ENCODE measurements at places on chromosomes 5 and 9.

GRCh38 chr9:83707518-83707767, 315 bp downstream of the UBQLN1 start:
- DNase-seq: peak; percentile 75

- DNase-seq: no peak
Measured at GRCh38 chr9:12094046-12094445, 599.1 kb upstream of the TYRP1 start.

DNA sequence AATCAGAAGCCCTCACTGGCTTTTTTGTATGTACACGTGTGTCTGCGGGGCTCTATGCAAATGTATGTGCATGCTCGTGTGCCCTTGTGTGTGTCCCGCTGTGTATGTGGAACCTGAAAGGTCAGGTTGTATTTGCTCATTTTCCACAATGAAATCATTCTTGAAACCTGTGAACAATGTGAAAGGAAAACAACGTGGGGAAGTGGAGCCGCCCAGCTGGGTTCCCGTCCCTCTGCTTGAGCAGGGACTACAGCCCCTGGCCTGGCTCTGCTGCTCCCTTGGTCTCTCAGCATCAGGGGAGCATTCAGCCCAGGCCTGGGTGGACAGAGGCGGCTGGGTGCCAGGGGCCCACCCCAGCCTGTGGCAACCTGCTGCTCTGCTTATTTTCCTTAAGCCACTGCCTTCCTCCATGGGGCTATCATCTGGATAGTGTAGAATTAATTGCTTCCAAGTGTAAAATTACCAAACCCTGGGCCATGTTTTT, 3.0 kb downstream of the ECSCR start:
- peak; percentile 84 for DNase-seq

DNA sequence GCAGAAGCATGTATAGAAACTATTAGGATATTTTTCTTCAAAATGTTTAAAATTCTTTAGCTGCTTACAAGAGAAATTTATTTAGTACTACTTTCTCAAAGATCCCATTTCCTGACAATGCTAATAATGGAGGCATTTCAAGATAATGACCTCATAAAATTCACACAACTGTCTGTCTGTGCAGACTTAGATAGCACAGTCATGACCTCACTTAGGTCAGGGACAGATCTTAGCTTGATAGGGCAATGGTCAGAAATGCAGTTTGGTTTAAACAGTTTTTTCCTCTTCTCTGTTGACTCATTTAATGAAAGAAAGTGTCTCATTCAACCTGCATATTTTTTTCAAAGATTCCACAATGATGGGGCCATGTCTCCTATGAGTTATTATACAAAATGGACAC, 128.4 kb downstream of the GRIA1 start:
- DNase-seq: no peak

DNA sequence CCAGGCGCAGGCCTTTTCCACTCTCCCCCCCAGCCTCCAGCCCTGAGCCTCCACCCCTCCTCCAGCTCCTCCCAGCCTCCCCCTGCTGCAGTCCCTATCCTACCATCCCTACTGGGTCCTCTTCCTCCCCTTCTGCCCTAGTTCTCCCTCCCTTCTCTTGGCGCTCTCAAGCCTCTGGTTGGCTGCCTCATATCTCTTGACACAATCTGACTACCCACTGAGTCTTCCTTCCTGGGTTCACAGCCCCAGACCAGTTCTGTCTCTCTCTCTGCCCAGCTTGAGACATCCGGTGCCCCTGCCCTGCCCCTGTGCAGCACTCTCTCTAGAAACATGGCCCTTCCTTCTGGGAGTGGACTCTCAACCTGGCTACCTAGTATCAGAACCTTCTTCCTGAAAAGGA, 76.2 kb downstream of the TSPAN17 start:
- no peak for DNase-seq

GRCh38 chr5:112219000-112219399, 200.1 kb downstream of the EPB41L4A start:
- DNase-seq: no peak

GRCh38 chr9:116861321-116861720, 174.2 kb downstream of the TRIM32 start:
- DNase-seq: no peak

DNA sequence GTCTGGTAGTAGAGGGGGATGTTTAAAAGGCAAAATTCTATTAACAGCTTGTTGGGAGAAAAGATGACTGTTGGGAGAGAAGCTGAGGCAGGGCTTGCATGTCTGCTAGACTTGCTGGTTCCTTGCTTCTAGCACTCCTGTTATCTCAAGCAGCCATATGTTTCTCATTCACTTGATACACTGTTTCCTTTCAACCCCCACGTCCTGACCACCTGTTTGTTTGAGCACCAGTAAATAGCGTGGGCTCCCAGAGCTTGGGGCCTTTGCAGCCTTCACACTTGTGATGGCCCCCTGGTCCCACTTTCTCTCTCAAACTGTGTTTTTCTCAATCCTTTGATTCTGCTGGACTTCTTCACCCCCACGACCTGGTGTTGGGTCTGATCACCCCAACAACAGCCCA, 111.7 kb upstream of the TMEM161B start:
- no peak for DNase-seq

- DNase-seq: peak; percentile 73
Measured at GRCh38 chr5:172005708-172006320, 624 bp downstream of the FBXW11 start.

DNA sequence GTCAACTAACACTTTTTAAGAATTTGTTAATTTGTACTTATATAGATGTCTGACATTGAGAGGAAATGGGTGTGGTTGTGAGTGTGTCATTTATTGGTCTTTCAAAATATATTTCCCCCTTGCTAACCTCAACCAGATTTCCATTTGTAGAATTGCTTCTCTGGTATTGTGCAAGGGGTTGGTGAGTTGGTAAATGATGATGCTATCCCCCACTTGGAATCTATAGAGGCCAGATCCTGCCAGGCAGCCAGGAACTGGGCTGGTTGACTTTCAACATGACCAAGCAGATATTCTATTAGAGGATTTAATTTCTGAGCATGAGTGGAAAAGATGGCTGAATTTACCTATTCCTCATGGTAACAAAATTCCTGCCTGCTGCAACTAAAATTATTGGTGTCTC, 306.6 kb upstream of the KIF2A start:
- DNase-seq: no peak

- DNase-seq: no peak
Measured at GRCh38 chr5:142425286-142426065, 100.7 kb upstream of the SPRY4 start.

DNA sequence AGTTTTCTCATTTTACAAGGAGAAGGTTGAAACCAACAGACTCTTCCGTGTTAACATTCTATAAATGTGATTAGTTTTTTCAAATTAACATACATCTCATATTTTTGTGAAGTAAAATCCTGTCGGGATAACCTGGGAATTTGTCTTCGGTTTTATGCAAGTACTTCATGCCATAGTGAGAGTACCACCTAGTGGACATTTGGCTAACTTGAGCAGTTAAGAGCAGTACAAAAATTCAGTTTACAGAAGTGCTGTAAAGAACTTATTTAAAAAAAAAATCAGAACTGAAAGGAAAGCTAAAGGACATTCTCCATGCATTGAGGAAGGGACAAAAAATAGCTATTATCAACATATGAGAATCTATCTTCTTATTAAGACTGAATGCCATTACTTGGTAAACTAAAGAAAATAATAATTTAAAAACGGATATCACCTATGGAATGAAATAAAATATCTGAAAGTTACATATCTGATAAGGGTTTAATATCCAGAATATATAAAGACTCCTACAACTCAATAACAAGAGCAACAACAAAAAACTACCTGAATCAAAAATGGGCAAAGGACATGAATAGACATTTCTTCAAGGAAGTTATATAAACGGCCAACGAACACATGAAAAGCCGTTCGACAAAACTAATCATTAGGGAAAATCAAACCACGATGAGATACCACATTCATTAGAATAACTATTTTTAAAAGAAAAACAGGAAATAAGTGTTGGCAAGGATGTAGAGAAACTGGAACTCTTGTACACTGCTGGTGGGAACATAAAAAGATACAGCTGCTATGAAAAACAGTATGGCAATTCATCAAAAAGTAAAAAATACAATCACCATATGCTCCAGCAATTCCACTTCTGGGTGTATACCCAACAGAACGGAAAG, 117.0 kb upstream of the GNA14 start:
- DNase-seq: no peak

- DNase-seq: no peak
Measured at GRCh38 chr5:94217216-94217615, 401.2 kb downstream of the KIAA0825 start.

GRCh38 chr9:108709997-108710396, 145.8 kb downstream of the ACTL7B start:
- no peak for DNase-seq

DNA sequence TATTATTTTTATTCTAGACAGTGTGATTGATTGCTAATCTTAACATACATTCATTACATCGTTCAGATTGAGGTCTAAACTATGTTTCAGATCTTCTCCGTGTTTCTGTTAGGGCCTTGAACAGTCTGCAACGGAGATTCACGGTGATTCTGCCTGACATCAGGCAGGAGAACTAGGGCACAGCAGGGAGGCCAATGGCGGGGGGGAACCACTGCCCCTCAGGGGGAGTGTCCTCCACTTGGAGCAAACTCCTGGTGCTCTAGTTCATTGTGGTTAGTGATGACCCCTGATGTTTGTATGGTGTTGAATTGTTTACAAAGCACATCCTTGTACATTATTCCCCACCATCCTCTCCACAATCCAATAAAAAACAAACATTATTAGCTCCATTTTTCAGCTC, 173.5 kb downstream of the ZNF608 start:
- DNase-seq: no peak

GRCh38 chr9:125784286-125785049, 37.3 kb downstream of the PBX3 start:
- no peak for DNase-seq

- no peak for DNase-seq
Measured at GRCh38 chr5:1593903-1594356, 70.2 kb upstream of the LPCAT1 start.

DNA sequence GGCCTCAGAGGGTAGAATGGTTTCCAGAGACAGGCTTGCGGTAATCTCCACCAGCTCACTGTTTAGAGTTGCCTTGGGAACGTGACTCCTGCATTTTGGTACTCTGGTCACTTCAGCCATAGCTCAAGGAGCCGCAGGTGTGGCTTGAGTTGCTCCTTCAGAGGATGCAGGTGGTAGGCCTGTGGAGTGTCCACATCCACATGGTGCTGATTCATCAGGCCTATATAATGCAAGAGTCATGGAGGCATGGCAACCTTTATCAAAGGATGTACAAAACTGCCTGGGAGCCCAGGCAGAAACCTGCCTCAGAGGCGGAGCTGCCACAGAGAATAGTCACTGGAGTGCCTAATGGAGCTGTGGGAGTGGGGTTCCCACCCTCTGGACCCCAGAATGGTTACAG, 114.2 kb downstream of the ANXA1 start:
- DNase-seq: no peak

DNA sequence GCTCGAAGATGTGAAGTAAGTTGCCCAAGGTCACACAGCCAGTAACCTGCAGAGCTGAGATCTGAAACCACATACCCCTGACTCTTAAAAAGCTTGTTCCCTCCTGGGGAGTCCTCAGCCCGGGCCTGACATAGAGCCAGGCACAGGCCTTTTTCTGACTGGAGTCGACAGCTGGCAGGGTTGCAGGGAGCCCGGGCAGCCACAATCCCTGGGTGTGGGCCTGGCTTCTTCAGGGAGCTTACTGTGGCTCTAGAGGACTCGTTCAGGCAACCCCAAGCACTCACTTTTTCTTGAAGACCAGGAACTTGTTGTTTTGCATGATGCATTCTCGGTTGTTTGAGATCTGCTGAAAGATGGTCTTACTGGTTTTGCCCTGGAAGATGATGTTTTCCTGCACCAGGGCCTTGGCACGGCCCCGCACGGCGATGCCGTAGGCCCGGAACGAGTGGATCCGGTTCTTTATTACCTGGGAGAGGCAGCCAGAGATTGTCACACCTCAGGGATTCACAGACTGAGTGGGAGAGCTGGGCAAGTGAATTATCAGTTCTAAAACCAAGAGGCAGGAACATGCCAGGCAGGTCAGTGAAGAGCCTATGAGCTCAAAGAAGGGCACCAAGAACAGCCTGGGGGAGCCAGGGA, 30.0 kb downstream of the POLR1E start:
- DNase-seq: no peak

- DNase-seq: peak; percentile 35
Measured at GRCh38 chr5:94969174-94969573, 315.7 kb downstream of the MCTP1 start.

GRCh38 chr9:79233542-79233941, 338.2 kb upstream of the TLE4 start:
- DNase-seq: no peak

- DNase-seq: no peak
Measured at GRCh38 chr5:87138091-87138805, 129.4 kb upstream of the RASA1 start.

DNA sequence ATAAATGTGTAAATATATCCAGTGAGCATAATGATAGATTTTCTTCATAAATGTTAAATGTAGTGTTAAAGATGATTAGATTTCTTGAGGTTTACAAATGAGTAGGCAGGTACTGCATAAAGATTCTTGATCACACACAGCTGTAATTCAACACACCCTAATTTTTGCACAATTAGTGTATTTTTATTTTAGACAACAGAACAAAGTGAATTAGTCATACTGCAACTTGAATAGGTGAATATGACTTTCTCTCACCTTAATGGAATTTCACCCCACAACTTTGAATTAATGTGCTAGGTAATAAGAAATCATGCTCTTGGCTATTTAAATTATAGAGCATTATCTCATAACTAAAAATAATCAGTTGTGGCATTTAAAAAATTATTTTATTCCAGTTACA, 795.7 kb upstream of the ACO1 start:
- DNase-seq: no peak

- DNase-seq: peak; percentile 60
Measured at GRCh38 chr5:101678481-101679193, 617.4 kb downstream of the SLCO4C1 start.

- no peak for DNase-seq
Measured at GRCh38 chr5:173859408-173860159, 28.6 kb upstream of the CPEB4 start.

- DNase-seq: no peak
Measured at GRCh38 chr5:1402611-1403255, 42.5 kb downstream of the SLC6A3 start.
